ENCODE measurements at places on chromosomes 3 and 15.

- DNase-seq = no peak
Measured at GRCh38 chr3:146163584-146163983, 2.6 kb upstream of the PLOD2 start.

DNA sequence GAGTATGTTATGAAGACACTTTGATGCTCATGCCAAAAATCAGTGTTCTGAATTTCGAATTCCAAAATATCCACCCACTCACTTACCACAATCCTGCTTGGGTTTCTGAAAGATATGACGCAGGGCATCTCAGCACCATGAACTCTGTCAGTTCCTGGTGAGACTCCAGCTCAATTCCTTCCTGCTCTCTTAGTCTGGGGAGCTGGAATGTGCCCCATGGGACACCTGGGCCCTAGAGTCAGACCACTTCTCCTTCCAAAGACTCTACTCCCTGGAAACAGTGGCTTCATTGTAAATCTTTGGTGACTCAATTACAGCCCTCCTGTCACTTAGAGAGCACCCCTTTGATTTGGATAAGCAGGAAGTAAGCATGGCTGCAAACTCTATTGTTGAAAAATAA, 50.5 kb downstream of the CD86 start:
- no peak for DNase-seq

DNA sequence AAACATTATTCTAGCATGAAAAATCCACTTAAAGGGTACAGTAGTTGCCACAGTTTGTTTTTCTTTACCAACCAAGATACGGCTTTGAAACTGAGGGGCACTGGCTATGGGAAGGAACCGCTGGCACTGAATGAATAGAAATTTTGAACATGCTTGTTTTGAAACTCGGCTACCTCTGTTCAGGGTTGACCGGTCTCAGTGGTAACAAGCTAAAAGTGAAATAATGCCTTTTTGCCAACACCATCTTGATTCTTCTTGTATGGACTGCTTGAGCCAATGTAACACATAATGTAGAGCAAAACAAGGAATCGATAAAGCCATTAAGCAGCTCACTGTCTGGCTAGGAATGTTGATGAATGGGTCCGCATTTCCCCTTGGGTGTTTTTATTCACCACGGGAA, 36.5 kb downstream of the PTPRG start:
- no peak for DNase-seq

- no peak for DNase-seq
Measured at GRCh38 chr3:107661447-107662123, 138.8 kb downstream of the BBX start.

GRCh38 chr3:135865085-135865484, 100.4 kb upstream of the PPP2R3A start:
- no peak for DNase-seq

DNA sequence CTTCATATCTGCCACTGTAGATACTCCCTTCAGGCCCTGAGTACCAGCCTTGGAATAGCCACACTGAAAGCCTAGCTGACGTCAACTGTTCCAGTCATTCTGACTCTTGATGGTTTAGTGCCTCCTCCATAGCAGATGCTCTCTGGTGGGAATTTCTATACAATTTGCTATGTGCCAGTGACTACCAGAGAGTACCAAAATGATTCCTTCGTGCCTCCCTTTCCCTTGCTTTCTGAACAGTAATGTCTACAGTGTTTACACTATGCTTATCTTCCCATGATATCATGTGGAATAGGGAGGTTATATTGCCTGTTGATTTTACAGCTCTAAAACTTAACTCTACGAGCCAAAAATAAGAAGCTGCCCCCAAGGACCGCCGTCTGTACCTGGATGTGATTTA, 109.7 kb upstream of the GMNC start:
- DNase-seq = no peak

GRCh38 chr3:32440611-32441350, 49.1 kb downstream of the CMTM7 start:
- DNase-seq = no peak

GRCh38 chr3:126935756-126936509, 47.0 kb upstream of the PLXNA1 start:
- DNase-seq = no peak

DNA sequence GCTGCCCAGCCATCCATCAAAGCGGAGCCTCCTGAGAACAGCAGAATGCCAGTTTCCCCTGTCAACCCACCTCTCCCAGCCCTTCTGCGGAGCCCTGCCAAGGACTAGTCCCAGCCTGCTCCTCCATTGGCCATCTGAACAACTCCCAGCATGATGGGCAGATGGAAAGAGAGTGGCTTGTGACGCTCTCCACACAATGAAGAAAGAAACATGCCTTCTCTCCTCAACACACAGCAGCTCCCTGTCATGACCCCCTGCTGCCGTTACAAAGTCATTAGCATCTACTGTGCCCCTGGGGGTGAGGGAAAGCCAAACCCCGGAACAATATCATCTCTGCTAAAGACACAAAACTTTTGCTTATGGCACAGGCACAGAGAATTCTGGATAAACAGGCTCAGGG, 33.6 kb downstream of the MECOM start:
- no peak for DNase-seq

DNA sequence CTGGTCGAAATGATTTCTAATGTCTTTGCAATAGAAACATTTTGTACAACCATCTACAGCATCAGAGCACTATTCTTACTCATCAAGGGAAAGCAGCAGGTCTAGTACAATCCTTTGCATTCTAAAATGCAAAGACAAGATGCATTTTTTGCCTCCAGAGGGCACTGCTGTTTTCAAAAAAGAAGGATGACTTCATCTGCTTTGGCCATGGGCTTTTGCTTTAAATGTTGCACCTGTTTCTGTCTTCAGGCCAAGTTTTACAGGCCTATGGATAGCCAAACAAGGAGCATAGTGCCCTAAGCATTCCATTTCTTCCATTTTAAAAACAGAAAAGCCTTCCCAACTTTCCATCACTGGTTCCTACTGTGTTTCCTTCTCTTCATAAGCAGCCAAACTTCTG, 3.4 kb downstream of the PARP9 start:
- peak; percentile 52 for DNase-seq

GRCh38 chr3:141597931-141598330, 111.1 kb downstream of the RASA2 start:
- DNase-seq = no peak

DNA sequence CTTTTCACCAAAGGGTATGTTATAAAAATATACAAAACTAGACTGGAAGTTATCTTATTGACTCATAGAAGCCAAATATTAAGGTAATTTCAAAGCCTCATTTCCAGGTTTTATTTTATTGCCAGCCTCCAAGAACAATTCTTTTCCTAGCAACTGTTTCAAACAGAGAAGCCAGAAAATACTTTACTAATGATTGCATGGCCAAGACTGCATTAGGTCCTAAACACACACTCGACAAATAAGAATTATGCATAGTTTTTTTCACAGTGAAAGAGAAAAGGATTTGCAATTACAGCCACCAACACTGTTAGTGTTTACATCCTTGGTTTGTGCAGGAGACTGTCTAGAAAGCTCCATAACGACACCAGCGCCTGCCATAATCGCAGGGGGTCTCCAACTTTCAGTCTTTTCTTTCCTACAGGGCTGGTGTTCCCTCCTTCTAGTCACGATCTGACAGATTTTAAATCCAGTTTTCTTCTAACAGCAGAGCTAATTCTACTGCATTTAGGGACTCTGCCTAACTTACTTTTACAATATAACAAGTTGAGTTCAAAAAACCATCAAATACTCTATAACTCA, 58.1 kb downstream of the CLASP2 start:
- no peak for DNase-seq

GRCh38 chr3:71309342-71309741, 274.2 kb downstream of the FOXP1 start:
- DNase-seq = peak; percentile 74

GRCh38 chr3:145951441-145951840, 209.5 kb downstream of the PLOD2 start:
- no peak for DNase-seq

Measured in naive thymus-derived CD8-positive, alpha-beta T cell (primary cell).